Kasumi-1 (cell line): ENCODE measurements at places on chromosomes 12 and 14.
A peak's percentile ranks its signal among the peaks of the same experiment; 100 is the strongest.

GRCh38 chr14:104527857-104528459, 51.6 kb upstream of the C14orf180 start:
- DNase-seq: no peak

GRCh38 chr12:107522692-107523477, 162.7 kb upstream of the PWP1 start:
- no peak for DNase-seq

GRCh38 chr14:97626088-97626487, 828.9 kb downstream of the VRK1 start:
- DNase-seq: no peak

GRCh38 chr12:29299633-29300032, 81.3 kb downstream of the ERGIC2 start:
- DNase-seq: no peak

DNA sequence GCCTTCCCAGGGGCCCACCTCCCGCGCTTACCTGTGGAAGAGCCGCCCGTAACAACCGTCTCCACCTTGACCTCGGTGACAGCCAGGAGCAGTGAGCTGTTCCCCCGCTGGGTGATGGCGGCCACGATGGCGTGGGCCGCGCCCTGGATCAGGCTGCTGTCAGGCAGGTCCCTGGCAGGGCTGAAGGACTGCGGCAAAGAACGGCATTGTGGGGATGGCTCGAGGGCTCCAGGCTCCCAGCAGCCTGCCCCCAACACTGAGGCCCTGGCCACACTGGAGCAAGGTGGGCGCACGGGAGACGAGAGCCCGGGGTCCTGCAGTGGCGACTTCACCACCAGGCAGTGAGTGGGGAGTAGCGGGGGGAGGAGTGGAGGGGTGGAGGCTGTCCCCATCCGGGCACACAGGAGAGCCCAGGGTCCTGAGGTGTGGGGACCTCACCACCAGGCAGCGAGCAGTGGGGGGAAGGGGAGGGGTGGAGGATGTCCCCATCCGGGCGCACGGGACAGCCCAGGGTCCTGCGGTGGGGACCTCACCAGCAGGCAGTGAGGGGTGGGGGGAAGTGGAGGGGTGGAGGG, 25.0 kb downstream of the JAG2 start:
- DNase-seq: no peak

DNA sequence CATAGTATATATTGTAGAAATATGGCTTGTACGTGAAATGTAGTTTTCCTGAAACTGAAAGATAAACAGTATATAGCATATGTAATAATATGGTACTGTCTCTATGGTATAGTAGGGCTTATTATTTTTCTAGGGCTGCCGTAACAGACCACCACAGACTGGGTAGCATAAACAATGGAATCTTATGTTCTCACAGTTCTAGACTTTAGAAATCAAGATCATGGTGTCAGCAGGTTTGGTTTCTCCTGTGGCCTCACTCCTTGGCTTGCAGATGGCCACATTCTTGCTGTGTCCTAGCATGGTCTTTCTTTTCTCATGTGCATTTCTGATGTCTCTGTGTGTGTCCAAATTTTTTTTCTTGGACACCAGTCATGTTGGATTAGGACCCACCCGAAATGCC, 155.8 kb downstream of the TMTC2 start:
- no peak for DNase-seq

DNA sequence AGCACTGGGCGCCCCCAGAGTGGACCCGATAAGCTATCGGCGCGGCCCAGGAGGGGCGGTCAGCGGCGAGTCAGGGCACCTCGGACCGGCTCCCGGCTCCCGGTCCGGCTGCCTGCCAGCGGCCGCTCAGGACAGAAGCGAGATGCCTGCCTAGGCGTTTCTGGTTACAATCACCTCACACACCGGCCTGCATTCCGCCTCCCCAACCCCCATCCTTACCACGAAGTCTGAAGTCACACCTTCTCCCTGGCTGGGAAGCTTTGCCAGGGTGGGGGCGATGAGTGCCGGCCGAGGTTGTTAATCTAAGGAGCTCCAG, 42.6 kb upstream of the TBX5 start:
- DNase-seq: no peak

DNA sequence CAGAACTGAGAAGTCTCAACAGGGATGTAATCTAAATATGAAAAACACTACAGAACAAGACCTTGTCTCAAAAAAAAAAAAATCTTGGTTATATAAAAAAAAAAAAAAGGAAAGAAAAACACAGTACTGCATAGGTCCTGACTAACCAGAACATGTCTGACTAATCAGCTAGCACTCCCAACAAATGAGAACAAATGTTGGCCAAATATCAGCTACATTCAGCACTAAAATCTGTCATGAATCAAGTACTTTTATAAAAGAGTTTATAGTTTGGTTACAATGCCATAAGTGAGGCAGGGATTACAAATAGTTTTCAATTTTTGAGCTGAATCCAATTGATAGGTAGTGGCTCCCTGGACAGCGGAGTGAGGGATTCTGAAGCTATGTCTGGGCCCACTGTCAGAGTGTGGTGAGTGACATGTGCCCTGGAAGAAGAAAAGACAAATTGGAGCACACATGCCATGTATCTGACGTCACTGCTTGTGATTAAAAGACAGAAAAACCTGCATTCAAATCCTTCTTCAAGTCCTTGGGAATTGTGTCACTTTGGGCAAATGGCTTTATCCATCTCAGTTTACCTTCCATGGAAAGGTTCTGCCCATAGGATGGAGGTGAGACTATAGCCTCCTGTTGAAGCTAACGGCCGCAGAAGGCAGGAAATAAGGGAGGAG, 5.6 kb upstream of the FAM234B start:
- no peak for DNase-seq

- DNase-seq: no peak
These were observed 12.3 kb upstream of the KRT73 start for GRCh38 chr12:52630599-52631200.

DNA sequence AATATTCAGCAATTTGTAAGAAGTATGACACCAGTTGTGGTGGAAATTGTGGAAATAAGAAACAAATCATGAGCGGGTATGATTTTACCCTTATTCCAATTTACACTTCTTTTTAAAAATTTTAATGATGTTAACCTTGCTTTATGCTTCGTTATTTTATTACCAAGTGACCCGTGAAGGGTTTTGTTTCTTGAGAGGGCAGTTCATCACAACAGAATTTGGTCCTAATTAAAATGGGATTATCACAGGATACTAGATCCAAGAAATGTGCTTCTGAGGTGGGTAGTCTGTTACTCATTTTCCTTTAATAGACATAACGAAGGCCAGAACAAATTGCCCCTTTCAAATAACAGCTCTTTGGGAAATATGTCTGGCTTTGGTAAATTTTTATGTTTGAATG, 25.5 kb upstream of the RASSF8 start:
- no peak for DNase-seq

DNA sequence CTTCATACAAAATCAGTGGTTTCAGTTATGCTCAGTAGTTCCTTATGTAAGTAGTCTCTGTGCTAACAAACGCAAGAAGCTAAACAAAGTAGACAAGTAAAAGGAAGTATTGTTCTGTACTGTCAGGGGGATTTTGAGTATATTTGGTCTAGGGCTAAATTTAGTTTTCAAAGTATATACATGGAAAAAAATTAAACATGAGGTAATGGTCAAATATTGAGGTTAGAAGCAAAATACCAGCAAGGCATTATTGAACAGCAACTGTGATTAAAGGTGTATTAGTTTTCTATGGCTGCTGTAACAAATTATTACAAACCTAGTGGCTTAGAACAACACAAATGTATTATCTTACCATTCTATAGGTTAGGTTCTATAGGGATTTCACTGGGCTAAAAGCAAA, 18.8 kb downstream of the GNG2 start:
- DNase-seq: no peak

DNA sequence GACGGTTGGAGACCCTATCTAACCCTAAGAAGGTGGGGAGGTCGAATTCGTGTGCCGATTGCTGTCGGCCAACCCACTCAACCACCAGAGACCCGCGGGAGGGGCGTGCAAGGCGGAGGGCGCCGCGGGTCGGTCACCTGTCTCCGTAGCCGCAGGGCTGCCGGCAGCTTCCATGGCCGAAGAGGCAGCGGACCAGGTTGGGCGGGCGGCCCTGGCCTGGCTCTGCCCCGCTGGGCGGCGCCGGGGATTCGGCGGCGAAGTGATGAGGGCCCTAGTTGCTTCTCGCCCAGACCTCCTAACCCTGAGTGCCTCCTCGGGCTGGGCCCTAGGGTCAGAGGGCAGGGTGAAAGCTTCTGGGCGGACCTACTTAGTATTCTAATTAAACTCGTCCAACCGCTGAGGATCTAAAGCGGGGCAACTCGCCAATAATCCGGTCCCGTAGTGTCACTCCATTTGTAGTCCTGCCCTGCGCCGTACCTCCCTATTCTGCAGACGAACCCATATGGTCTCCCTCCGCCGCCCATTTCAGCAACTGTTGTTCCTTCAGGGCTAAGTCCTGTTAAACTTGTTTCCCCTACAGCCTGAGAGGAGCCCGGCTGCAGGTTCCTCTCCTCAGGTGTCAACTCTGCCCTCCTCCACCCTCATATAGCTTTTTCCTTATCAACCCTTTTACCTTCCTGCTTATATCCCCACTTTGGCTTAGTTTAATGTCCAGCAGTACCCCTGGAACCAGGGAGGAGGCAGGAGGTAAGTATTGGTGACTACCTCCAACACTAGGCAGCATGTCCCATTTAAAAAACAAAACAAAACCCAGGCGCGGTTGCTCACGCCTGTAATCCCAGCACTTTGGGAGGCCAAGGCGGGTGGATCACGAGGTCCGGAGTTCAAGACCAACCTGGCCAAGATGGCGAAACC, at the start of gene PYM1:
TSS of gene PYM1 (minus strand) at position 307 of the 915 bp plus-strand sequence. CDS start at position 174, 133 bp downstream.
- DNase-seq: peak; percentile 94

DNA sequence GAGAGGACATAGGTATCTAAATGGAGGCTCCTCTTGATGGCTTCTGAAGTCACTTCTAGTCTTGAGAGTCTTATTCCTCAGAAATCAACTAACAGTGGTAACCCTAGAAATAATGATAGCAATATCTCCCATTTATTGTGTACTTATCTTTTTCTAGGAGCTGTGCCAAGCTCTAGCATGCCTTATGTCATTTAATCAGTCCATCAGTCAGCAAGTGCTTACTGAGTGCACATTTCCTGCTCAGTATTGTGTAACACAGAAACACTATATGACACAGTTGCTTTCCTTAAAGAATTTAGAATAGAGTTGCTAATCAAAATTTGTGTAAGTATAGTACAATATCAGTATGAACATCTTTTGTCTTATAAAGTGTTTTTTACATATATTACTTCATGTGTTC, 36.6 kb downstream of the KRT76 start:
- no peak for DNase-seq

DNA sequence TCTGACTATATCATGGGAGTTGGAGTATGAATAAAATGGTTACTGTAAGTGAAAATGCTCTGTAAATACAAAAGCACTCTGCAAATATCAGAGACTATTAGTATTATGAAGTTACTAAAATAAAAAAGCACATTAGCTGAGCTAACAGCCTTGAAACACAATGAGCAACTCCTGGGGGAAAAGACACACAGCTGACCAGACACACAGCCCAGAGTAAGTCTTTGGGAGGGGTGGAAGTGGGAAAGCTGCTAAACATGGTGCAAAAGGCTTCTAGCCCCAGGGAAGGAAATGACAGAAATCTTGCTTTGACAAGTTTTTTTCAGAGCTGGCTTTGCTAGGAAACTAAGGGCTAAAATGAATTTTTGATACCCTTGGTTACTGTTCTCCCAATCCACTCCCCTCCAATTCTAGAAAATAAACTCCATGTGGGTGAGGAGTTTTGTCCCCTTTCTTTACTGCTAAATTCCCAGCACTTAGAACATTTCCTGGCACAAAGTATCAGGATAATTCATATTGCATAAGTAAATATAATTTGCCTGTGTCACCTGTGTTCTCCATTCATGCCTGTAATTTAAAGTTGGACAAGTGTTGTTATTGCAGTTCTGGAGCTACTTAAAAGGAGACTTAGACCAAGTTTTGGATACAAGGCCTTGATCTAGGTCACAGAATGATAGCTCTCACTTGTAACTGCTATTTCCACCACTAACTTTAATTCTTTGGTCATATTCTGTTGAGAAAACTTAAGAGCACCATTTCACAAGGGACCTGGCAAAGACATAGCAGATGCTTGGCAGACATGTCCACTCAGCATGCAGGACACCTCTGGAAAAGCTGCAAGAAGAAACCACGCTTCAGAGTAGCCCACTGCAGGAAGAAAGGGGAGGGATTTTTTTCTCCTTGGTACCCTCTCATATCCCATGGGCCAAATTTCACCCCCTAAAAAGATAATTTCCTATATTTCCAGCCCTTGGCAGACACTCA, 19.0 kb upstream of the RAB3IP start:
- DNase-seq: no peak

DNA sequence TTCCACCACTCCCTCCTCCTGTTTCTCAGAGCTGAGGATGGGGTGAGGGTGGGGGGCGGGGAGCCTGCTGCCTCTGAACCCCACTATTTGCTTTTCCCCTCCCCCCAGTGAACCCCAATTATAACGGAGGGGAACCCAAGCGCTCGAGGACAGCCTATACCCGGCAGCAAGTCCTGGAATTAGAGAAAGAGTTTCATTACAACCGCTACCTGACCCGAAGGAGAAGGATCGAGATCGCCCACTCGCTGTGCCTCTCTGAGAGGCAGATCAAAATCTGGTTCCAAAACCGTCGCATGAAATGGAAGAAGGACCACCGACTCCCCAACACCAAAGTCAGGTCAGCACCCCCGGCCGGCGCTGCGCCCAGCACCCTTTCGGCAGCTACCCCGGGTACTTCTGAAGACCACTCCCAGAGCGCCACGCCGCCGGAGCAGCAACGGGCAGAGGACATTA, 1.1 kb downstream of the HOXC4 start:
- no peak for DNase-seq

DNA sequence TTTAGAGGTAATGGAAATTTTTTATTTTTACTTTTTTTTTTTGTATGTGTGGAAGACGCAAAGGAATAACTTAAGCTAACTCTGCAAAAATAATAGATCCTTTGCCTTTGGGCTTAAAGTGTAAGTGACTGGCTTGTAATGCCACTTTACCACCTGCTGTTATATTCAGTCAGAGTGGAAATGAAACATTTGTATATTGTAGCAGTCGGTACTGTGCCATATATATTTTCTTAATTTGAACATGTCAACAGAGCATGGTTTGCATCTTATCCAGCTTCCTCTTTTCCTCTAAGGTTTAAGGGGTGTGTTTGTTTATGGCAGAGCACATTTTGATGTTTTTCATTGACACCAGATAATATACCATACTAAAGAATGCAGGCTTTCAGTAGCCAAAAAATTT, 176.6 kb downstream of the TRHDE start:
- DNase-seq: no peak

GRCh38 chr12:90244232-90244631, 535.6 kb upstream of the ATP2B1 start:
- no peak for DNase-seq
